Effector memory CD4-positive, alpha-beta T cell (primary cell): ENCODE measurements at places on chromosomes 2 and 18.

- no peak for DNase-seq
Measured at GRCh38 chr2:198659096-198659870, 798.5 kb downstream of the SATB2 start.

DNA sequence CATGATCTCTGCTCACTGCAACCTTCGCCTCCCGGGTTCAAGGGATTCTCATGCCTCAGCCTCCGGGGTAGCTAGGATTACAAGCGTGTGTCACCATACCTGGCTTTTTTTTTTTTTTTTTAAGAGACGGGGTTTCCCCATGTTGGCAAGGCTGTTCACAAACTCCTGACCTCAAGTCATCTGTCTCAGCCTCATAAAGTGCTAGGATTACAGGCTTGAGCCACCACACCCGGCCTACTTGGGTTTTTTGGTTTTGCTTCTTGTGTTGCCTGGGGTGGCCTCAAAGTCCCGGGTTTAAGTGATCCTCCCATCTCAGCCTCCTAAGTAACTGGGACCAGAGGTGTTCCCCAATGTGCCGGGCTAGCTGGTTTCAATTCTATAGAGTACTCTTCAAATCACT lies 64.6 kb downstream of the NAPG start:
- no peak for DNase-seq

GRCh38 chr2:49332415-49332814 lies 178.1 kb upstream of the FSHR start:
- DNase-seq: no peak

DNA sequence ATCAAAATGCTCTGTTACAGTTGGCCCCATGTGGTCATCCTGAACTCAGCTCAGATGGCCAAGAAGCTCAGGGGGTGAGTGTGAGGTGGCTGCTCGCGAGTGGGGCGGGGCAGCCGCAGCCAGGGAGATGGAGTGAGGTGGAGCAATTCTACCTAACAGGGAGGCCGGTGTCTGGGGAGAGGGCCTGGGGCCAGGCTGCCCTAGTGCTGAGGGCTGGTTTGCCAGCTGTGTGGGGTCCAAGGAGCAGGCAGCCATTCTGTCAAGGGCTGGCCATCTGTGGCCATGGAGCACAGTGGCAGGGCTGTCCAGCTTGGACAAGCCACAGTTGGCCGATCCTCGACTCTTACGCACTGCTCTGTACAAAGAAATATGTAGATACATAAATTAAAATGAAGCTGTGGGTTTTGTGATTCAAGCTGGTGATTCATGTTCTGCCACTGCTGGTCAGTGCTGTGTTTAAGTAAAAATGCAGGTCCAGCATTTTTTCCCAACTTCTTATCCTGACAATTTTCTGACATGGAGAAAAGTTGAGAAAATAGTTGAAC lies 82.1 kb downstream of the HS6ST1 start:
- no peak for DNase-seq

DNA sequence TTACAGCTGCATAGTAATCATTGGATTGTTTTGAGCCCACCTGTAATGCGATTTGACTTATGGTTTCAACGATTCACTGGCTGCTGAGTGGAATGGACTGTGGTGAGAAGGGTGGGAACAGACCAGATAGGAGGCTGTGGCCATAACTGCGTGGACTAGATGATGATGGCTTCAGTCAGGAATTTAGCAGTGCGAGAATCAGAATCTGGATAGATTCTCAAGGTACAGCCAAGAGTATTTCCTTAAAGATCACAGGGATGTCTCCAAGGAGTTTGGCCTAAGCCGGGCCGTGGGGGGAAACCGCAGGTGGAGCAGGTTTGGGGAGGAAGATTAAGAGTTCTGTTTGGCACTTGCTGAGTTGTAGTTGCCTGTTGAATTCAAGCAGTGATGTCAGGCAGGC lies 44.0 kb upstream of the CHMP1B start:
- no peak for DNase-seq
